Globus pallidus (tissue), 1 donor: ENCODE measurements at places on chromosomes 1 and 21.

GRCh38 chr1:53396573-53397268 is 62.5 kb upstream of the DMRTB1 start:
- DNase-seq = no peak

DNA sequence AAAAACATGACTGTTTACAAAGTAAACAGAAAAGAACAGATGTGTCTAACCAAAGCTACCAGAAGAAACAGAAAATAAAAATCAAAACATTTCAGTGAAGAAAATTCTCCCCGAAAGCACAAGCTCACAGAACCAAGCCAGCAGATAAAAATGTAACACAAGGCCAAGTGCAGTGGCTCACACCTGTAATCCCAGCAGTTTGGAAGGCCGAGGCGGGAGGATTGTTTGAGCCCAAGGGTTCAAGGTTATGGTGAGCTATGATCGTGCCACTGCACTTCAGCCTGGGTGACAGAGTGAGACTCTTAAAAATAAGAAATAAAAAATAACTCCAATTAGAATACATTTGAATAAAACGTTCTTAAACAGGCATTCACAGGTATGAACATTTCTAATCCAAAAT is 19.1 kb upstream of the DDOST start:
- DNase-seq = no peak

DNA sequence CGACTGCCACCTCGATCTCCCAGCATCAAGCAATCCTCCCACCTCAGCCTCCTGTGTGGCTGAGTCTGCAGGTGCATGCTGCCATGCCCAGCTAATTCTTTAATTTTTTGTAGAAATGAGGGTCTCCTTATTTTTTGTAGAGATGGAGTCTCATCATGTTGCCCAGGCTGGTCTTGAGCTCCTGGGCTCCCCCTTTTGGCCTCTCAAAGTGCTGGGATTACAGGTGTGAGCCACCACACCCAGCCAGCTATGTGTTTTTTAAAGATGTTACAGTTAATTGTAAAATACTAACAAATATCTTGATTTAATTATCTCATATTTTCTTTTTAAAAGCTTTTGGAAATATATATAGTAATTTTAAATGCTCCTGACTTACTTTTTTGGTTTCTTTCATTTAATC is 181.3 kb upstream of the DMRTA2 start:
- DNase-seq = no peak

DNA sequence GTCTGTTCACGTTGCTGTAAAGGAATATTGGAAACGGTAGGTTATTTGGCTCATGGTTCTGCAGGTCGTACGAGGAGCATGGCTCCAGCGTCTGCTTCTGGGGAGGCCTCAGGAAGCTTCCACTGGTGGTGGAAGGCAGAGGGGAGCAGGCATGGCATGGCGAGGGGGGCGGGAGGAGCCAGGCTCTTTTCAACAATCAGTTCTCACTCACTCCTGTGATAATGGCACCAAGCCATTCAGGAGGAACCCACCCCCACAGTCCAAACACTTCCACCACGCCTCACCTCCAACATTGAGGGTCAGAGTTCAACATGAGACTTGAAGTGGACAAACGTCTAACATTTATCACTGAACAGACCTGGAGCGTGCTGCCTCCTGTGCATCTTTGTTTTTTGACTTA is 141.2 kb downstream of the PGBD5 start:
- no peak for DNase-seq

GRCh38 chr1:100178091-100178490 is at the start of gene LRRC39:
LRRC39 (minus strand) TSS chr1:100178256; CDS start chr1:100168516, 9,740 bp downstream.
- DNase-seq = no peak

GRCh38 chr1:228695015-228695955 is 40.0 kb upstream of the RHOU start:
- no peak for DNase-seq

DNA sequence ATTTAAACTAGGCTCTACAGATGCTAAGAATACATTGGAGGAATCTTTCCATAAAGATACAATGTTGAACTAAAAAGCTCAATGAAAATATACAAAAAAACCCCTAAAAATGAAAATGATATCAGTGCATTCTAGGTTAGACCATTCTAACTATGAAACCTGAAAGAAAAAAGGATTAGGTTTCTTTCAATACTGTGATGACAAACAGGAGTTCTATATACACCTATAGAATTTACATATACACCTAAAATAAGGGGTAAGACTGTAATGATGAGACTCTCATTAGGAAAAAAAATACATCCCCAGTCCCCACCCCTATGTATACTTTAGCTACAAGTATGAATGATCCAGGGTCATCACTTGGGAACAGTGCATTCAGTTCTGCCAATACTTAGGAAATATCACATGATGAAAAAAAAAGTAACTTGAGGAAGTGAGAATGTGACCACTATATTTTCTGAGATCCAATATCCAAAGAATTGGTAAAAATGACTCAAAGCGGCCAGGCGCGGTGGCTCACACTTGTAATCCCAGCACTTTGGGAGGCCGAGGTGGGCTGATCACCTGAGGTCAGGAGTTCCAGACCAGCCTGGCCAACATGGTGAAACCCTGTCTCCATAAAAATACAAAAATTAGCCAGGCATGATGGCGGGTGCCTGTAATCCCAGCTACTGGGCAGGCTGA is 26.3 kb downstream of the SELENOF start:
- DNase-seq = no peak

DNA sequence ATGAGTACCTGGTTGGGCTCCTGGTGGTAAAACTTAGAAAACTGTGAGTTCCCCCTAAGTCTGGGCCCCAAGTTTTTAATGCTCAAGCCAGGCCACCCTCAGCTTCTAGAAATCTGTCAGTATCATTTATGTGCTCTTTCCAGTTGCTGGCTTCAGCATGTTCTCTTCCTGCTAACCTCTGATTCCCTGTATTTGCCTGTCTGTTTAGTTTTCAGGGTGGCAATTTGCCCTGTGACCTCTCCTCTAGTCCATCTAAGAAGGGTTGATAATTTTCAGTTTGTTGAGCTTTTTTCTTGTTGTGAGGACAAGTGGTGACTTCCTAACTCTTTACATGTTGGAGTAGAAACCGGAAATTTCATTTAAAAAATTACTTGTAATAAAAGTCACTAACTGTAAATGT is 16.0 kb upstream of the S100A10 start:
- DNase-seq = no peak

- no peak for DNase-seq
Observed at GRCh38 chr1:30765556-30766434, 8.2 kb upstream of the LAPTM5 start.

DNA sequence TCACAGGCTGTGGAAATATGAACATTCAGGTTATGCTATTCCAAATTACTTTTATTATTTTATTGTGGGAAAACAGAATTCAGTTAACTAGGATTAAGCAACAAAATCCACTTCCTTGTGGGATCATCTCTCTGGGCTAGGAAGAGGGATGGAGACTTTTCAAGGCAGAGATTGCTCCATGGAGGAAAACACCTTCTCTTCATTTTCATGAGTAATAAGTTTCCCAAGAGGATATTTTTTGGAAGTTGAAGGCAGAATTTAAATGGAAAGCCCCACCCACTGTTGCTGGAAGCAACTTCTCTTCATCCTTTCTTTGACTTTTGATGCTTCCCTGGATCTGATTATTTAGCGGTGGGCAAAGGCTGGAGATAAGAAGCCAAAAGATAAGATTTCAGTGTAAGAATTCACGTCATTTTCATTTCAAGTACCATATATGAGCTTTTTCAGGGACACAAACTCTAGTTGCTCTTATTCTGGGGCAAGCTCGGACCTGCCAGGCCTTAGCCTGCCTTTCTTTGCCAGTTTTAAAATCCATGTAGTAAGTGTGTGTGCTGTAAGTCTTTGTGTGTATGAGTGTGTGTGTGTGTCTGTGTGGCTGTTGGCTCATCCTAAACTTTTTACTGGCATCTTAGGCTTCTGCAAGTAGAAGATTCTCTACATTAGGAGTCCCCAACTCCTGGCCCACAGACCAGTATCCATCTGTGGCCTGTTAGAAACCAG is 11.7 kb upstream of the IL24 start:
- no peak for DNase-seq

DNA sequence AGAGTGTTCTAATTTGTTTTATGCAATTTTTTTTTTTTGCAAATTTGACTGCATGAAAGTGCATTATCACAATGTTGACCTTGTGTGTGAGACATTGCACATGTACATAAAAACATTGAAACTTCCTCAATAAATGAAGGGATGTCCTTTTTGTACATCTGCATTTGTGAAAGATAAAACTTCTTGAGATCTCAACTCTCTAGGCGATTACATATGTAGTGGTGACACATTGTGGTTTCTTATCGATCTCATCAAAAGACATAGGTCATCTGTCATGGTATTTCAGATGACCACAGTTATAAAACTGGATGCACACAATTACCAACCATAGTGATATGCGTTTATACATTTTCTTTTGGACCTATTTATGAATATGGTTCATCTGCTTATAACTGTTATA is 35.6 kb upstream of the C21orf91 start:
- no peak for DNase-seq

GRCh38 chr1:15937706-15938168 is 38.2 kb downstream of the ZBTB17 start:
- DNase-seq = no peak

DNA sequence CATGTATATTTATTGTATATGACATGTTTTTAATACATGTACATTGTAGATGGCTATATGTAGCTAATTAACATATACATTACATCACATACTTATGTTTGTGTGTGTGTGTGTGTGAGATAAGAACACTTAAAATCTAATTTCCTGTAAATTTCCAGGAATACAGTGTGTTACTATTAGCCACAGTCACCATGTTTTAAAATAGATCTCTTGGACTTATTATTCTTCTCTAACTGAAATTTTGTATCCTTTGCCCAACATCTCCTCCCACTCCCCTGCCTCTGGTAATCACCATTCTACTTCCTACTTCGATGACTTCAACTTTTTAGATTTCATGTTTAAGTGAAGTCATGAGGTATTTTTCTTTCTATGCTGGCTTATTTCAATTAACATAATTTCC is 64.8 kb downstream of the FCRL5 start:
- DNase-seq = no peak

- no peak for DNase-seq
Observed at GRCh38 chr1:205920861-205921569, 22.2 kb downstream of the SLC26A9 start.

GRCh38 chr1:153389973-153390879 is 647 bp downstream of the S100A8 start:
- no peak for DNase-seq

GRCh38 chr1:231481289-231481688 is 47.2 kb upstream of the TSNAX start:
- DNase-seq = no peak
